ENCODE measurements at places on chromosomes 11 and 22. TPM values are rescaled to one million over a fixed set of nuclear protein-coding genes. Genes with fewer than 3 reads are reported as not detected.

- DNase-seq: no peak
Measured at GRCh38 chr22:30858976-30859713, 109.4 kb downstream of the MORC2 start.

- no peak for DNase-seq
Measured at GRCh38 chr11:132185726-132186592, 815.5 kb downstream of the NTM start.

DNA sequence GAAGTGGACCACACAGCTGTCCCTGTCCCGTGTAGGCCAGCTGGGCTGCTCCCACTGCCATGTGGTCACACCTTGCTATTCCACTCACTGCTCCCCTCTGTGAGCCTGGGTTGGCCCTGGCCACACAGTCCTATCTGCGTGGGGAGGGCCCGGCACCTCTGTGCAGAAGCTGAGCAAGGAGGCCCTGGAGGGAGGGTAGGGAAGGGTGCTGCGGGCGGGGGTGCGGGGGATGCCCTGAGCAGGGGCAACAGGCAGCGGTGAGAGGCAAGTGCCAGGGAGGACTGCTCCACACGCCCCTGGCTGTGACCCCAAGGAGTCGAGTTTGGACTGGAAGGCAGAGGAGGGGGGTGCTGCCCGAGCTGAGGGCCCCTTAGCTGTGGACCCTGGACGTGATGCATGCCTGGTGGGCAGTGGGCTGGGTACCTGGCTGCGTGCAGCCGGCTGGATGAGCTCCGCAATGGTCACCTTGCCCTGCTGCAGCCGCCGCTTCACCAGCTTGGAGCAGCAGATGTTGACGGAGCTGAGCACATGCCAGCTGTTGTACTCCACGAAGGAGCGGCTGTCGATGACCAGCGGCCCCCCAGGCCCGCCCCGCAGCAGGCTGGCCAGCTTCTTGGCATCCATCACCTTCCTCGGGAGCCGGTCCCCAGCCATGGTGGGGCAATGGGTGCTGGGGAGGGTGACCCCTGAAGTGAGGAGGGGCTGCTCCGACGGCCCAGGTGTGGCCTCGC, 6.7 kb downstream of the DUSP8 start:
- DNase-seq: no peak

- no peak for DNase-seq
Measured at GRCh38 chr11:98155696-98156095, 865.1 kb upstream of the CNTN5 start.

DNA sequence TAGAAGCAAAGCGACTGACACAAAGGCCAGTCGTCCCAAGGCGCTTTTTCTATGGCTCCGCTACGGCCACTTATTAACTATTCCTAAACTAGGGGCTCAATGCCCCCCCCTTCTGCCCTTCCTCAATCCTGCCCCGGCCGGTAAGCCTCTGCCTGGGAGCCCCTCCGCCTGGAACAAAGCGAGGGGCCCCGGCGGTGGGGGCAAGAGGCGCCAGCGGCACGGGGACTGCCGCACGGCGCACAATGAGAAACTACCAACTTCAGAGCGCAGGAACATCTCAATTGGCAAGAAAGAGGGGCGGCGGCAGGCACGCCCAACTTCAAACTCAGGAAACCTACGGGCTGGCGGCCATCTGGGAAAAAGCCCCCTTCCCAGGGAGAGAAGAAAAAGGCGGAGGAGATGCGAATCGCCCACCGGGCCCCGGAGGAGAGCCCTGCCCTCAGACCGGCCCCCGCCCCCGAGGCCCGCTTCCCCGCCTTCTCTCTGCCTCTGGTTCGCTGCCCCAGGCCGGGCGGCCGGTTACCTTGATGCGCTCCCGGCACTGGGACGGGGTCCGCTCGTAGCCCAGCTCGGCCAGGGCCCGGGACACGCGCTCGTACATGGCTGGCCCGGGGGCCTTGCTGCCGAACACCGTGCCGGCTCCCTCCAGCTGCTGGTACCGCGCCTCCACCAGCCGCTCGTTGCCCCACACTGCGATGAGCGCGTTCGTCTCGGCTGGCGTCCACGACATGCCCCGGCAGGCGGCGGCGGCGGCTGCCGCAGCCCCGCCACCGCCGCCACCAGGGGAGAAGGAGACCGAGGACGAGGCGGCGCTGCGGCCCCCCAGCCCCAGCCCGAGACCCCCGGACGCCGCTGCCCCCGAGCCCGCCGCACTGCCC, 619 bp downstream of the MSANTD2 start:
- DNase-seq: peak; percentile 47

DNA sequence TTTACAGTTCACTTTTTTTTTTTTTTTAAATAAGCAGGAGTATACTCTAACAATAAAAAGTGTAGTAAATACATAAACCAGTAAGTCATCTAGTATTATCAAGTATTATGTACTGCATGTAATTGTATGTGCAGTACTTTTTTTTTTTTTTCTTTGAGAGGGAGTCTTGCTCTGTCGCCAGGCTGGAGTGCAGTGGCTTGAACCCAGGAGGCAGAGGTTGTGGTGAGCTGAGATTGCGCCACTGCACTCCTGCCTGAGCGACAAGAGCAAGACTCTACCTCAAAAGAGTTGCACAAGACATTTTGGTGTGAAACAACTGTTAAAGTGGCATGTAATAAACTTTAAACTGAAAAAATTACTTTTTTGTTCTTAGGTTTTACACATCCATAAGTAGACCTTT, 16.7 kb downstream of the BCL2L13 start:
- DNase-seq: no peak

GRCh38 chr11:102280245-102280833, 36.9 kb upstream of the BIRC3 start:
- DNase-seq: no peak

HSPB2 gene
- not detected for total RNA-seq

FGF3 gene
- not detected for total RNA-seq
